ENCODE measurements at places on chromosomes 11 and 22.

- DNase-seq = no peak
Measured at GRCh38 chr22:24986816-24987215, 34.3 kb downstream of the KIAA1671 start.

DNA sequence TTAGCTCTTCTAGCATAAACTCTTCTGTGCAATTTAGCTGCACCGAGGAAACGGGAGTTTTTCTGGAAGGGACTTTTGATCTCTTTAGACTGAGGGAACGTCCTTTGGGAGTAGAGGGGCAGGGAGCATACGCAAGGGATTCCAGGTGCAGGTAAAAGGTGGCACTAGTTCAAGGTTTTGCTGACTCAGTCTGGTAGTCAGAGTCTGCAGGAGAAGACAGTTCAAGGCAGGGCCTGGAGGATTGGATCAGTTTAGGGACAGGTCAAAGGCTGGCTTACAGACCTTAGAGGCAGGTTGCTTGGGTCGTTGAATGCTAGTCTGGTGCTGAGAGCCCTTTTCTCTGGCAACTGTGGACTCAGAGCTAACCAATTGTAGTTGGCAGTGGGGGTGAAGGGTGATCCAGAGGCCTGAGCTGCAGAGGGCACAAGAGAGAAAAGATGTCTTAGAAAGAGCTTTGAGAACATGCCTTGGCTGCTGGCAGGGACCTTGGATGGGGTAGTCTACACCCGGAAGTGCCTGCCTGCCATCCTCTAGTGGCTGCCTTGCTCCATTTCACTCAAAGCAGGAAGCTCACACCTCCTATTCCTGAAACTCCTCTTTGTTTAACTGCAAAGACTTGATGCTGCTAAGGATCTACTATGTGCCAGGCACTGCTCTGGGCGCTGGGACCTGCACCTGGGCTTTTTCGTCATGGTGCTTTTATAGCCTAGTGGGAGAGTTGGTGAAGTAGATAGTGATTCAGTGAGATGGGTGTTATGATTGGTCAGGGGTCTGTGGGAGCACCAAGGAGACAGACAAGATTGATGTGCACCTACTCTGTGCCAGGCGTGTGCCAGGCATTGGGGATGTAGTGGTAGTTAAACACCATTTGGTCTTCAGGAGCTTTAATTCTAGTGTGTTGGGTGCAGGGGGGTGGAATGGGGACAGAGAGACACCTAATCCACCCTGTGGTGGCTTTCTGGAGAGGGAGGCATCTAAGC lies 17.1 kb downstream of the MIAT start:
- DNase-seq = no peak

DNA sequence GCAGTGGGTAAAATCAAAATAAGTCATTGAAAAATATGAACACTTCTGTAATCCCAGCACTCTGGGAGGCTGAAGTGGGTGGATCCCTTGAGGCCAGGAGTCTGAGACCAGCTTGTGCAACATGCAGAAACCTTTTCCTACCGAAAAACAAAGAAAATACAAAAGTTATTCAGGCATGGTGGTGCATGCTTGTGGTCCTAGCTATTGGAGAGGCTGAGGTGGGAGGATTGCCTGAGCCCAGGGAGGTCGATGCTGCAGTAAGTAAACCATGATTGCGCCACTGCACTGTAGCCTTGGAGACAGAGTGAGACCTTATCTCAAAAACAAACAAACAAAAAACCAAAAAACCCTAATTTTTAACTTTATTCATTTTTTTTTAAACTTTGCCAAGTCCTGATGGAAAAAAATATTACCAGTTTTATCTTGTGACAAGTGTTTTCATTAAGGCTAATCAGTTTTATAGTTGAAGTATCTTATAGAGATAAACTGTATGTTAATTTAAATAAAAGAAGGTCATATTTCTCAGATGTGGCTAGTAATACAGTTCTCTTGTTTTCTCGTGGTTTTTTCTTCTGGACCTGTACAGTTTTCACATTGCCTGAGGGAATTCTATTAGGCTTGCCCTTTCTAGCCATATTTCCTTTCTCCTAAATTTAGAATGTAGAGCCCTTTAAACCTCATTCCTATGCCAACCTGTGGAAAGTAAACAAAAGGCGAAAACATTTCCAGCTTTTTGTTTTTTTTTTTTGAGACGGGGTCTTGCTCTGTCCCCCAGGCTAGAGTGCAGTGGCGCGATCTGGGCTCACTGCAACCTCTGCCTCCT lies 9.4 kb downstream of the HIPK3 start:
- DNase-seq = peak; percentile 63

DNA sequence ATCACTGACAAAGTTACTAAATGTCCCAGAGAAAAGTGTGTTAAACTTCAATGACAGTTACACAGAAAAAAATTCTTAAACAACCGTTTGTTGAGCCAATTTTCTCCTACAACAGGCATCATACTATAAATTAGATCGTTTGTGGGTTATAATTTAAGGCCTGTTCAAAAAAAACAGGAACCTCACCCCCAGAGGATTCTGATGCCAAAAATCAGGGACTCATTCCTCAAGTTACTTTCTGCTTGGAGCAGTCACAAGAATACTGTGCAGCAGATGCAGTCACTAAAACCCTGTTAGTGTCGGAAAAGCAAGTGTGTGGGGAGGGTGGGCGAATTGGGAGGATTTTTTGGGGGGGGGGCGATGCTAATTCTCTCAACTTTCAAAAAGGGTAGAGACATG lies 657 bp downstream of the CWC15 start:
- DNase-seq = peak; percentile 22

DNA sequence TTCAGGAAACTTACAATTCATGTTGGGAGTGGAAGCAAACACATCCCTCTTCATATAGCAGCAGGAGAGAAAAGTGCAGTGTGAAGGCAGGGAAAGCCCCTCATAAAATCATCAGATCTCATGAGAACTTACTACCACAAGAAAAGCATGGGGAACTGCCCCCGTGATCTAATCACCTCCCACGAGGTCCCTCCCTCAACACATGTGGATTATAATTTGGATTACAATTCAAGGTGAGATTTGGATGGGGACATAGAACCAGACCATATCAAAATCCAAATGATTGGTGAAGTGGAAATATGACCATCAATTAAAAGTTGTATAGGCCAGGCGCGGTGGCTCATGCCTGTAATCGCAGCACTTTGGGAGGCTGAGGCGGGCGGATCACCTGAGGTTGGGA lies 1268.0 kb downstream of the JRKL start:
- DNase-seq = no peak

DNA sequence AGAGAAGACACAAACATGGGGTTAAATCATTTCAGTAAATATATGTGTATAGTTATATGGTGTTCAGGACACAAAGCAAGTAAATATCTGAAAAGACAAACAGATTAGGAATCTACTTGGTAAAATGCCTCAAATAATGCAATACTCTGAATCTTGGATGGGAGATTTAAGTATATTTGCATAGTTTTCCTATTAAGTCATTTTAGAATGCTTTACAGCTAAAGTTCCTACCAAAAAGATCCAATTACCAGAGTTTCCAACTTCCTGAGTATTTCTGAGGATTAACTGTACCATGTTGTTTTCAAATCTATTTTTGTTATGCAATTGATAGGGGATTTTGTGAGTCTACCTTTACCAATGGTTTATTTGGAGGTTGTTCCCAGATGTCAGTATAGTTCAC lies 424.4 kb upstream of the CCDC179 start:
- DNase-seq = no peak

All from OCI-M1 (cell line).